ENCODE measurements at places on chromosomes 5 and 9.
A peak's percentile ranks its signal among the peaks of the same experiment; 100 is the strongest.

DNA sequence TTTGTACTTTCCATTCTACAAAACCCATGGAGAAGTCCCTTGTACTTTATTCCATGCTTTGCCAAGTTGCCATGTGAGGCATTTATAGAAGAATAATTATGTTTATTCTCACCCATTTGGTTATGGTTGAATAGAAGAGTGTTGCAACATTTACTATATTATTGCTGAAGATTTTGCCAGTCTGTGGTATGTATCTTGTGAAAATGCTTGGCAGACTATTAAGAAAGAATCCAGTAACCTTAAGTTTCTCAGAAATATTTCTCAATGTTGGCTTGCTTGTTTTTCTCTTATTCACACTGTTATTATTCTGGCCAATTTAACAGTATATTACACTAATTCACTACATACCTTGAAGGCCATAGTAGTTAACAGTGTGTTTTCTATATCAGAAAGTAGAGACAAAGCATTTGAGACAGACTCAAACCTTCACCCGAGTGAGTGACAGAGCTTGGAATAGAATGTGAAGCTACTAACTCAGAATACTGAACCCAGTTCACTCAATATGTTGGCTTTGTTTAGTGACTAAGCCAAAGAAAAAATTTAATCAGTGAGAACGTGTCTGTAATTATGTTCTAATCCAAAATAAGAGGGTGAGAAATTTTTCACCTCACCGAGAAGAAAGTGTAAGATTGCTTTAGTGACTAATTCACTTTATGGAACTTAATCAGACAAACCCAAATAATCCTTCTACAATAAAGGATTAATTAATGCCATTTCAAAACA lies 184.4 kb downstream of the CWC27 start:
- no peak for DNase-seq

- no peak for DNase-seq
Observed at GRCh38 chr9:353077-353476, 138.4 kb downstream of the DOCK8 start.

- no peak for DNase-seq
Observed at GRCh38 chr5:100647461-100648230, 112.5 kb downstream of the FAM174A start.

- DNase-seq = no peak
Observed at GRCh38 chr9:33795819-33796218, 458 bp downstream of the PRSS3 start.

DNA sequence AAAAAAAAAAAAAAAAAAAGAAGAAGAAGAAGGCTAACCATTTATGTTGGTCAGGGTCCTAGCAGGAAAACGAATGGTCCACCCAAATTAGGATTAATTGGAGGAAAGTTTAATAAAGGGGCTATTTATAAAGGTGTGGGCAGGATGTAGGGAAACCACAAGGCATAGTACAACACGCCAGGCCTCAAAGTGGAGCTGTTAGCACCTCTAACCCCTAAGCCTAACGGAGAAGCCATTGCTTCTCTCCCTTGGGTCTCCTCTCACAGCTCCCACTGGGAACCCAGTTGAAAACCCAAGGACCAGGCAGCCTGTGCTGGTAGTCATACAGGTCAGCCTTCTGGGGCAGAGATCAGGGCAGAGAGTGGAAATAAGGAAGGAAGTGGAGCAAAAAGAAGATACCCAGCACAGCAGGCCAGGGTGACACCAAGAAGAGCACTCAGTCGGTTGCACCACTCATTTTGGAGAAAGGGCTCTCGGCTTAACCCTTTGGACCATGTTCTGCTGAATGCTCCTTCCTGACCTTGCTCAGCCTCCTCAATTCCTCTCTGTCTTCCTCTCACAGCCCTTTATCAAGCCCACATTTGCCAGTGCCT lies 8.8 kb upstream of the GLIPR2 start:
- DNase-seq = no peak

GRCh38 chr9:3648722-3649246 lies 123.0 kb upstream of the RFX3 start:
- DNase-seq = no peak

GRCh38 chr9:120252248-120252647 lies 327.7 kb downstream of the CDK5RAP2 start:
- DNase-seq = peak; percentile 13

DNA sequence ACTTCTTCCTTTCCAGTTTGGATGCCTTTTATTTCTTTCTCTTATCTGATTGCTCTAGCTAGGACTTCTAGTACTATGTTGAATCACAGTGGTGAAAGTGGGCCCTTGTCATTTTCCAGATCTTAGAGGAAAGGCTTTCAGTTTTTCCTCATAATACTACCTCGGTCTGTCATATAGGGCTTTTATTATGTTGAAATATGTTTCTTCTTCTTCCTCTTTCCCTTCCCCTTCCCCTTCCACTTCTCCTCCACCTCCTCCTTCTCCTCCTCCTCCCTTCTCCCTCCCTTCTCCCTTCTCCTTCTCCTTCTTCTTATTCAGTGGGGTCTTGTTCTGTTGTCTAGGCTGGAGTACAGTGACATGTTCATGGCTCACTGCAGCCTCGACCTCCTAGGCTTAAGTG lies 9.2 kb upstream of the TERT start:
- DNase-seq = no peak

- DNase-seq = no peak
Observed at GRCh38 chr9:34802916-34803315, 93.0 kb upstream of the CCL21 start.

DNA sequence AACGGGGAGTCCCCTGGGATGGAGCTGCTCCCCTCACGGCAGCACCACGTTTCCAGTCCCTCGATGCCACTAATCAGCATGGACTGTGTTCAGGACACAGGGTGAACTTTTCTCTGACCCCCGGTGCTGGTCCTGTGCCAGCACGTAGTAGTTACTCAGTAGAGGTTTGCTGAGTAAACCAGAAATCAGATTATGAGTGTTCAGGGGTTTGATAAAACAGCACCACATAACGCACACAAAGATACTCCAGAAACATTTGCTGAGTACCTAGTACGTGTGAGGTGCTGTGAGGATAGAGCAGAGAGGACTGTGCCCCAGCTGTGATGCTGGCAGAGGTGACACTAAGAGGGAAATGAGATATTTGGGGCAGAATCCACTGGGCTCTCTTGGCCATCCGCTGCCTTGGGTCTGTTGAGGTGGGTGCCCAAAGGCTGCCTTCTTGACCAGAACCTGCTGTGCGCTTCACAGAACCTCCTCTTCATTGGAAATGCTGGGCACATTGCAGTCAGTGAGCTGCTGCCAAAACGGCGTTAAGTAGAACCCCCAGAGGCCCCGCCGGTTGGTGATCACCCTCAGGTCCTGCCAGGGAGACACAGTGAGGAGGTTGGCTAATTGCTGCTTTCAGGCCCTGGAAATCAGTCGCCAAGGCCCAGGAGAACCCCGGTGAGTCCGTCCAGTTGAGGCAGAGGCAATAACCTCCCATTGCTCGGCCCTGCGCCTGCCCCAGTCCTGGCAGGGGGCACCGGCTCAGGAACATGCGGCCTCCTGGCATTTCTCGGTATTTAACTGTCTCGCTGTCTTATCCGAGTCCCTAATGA lies 49.4 kb downstream of the NEURL1B start:
- no peak for DNase-seq

DNA sequence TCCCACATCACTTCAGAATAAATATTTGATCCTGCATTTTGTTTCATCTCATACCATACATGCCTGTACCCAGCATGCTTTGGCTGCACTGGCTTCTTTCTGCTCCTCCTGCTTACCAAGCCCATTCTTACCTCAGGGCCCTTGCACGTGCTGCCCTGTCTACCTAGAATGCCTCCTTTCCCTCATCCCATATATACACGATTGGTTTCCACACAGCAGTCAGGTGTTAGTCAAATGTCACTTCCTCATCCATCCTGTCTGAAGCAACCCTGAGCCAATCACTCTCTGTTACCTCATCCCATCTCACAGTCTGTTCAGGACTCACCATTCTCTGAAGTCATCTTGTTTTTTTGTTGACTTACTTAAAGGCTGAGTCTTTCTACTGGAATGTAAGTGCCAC lies 30.3 kb downstream of the CAST start:
- DNase-seq = peak; percentile 78

DNA sequence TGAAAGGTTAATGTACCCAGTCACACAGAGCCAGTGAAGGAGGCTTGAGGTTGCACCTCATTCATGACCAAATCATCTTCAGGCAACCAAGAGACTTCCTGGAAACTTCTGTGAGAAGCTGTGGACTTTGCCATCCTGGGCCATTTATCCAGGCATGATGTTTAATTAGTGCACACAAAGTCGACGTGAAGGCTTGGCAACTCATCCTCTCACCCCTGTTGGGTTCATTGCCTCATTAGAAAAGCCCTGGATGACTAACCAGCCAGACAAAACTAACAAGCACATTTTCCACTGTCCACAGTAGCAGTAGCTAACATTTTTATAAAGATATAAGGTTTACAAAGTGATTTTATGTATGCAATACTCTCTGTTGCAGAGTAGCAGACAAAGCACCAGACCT lies 65.7 kb upstream of the ZNF462 start:
- DNase-seq = no peak

DNA sequence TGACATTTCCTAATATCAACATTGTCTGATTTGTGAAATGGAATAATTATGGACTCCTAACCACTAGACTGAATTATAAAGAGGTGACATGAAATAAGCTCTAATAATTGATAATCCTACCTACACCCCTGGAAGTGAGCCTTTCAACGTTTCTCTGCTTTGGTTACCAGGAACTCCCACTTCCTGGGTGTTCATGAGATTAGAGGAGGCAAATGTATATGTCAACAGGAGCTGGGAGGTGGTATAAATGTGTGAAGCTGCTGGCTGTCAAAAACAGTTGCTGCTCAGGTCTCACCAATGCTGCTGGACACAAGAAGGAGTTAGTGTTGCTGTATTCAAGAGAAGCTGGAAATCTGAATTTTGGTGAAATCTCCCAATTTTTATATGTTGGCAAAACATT lies 96.8 kb downstream of the CAMK4 start:
- no peak for DNase-seq

GRCh38 chr5:143383988-143384387 lies 19.5 kb downstream of the NR3C1 start:
- DNase-seq = no peak

DNA sequence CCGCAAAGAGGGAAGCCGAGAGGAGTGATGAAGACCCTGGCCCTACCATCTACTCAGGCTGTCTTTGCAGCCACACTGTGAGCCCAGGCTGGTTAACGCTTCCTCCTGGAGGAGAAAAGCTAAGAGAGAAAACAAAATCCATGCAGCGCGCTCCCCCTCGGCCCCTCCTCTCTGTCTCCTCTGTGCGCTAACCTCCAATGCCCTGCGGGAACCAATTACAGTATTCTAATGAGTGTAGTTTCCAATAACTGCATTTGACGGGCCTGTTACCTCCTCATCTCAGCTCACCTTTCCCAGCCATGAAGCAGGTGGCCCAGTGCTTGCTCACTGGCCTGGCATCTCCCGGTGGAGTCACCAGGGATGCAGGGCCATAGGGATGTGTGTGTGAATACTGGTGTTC lies 565.5 kb downstream of the EBF1 start:
- DNase-seq = no peak

DNA sequence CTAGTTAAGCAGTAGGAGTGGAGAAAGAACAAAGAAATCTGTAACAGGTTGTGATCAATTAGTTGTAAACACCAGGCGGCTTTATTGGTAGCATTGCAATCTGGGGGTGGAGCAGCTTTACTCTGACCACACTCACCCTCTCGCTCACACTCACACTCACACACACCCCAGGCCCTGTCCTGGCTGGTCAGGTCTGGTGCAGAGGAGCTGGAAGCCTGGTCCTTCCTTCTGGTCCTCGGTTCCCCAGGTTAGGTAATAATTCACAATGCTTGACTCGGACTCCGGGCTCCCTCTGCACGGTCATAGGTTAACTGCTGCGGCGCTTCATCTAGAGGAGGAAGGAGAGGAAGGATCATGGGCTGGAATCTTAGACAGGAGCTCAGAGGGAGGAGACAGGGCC lies 1.6 kb downstream of the CCL19 start:
- no peak for DNase-seq

DNA sequence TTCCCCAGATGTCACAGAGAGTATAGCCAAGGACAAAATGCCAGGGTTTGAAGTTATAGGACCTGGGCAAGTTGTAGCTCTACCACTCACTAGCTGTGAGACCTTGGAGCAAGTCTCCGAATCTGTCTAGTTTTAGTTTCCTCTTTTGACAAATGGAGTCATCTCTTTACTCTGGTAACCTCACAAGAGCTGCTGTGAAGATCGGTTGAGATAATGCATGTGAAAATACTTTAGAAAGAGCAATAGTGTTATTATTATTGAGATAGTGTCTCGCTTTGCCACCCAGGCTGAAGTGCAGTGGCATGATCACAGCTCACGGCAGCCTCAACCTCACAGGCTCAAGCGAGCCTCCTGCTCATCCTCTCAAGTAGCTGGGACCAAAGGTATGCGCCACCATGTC lies 117.9 kb upstream of the NR5A1 start:
- DNase-seq = no peak

DNA sequence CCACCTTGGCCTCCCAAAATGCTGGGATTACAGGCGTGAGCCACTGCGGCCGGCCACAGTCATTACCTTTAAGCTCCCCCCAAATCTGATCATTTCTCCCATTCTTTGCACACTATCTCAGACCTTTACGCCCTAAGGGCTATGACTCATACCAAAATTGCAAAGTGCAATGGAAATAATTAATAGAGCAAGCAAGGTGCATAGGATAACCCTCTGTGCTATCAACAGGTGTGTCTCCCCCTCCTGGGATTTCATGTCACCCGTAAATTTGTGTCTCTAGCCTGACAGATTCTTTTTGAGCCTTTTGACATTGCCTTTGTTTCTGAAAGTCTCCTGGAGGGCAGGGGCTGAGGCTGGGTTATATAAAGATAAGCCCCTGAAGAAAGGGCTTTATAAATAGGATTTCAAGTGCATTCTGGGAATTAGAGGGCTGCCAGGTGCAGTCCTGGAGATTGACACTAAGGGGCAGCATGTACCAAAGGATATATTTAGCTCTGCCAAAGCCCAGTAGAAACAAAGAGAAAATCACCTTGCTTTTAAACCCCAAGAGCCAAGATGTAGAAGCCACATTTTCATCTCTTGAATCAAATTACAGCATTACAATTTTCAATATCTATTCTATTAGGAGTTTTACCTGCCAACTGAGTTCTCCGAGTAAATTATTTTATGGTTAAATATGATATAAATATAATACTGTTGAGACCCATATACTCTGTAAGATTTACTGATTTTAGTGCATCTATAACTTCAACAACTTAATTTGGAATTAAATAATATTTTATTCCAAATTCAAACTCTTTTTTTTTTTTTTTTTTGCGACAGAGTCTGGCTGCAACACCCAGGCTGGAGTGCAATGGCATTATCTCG lies 18.2 kb downstream of the S100Z start:
- DNase-seq = peak; percentile 64

- DNase-seq = peak; percentile 80
Observed at GRCh38 chr5:109410389-109411148, 795 bp upstream of the PJA2 start.

GRCh38 chr5:68251804-68252522 lies 36.4 kb downstream of the PIK3R1 start:
- no peak for DNase-seq

Data from RKO (cell line).